Fibroblast of gingiva (primary cell): ENCODE measurements at places on chromosomes 5 and 9.

- peak; percentile 39 for DNase-seq
Observed at GRCh38 chr5:178234750-178235587, 2.4 kb upstream of the PHYKPL start.

DNA sequence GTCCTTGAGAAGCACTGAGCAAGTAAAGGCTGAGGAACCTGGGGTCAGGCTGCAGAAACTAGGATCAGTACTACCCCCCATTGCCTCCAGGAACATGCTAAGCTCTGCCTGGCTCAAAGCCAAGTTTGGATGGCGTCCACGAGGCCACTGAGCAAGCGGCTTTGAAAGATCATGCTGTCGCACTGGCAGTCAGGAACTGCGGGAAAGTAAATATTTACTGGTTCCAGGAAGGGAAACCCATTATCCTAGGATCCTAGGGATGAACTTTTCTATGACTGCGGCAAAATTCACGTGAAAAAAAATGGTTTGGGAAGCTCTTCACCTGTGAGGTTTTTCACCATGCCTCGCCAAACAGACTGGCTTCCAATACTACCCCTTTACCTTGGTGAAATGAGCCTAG is 75.3 kb upstream of the PJA2 start:
- DNase-seq = no peak

GRCh38 chr9:136750526-136750925 is 2.2 kb upstream of the LCN6 start:
- no peak for DNase-seq

GRCh38 chr5:67156976-67157583 is 39.5 kb downstream of the CD180 start:
- no peak for DNase-seq

- no peak for DNase-seq
Observed at GRCh38 chr5:119427060-119427459, 25.2 kb upstream of the HSD17B4 start.

DNA sequence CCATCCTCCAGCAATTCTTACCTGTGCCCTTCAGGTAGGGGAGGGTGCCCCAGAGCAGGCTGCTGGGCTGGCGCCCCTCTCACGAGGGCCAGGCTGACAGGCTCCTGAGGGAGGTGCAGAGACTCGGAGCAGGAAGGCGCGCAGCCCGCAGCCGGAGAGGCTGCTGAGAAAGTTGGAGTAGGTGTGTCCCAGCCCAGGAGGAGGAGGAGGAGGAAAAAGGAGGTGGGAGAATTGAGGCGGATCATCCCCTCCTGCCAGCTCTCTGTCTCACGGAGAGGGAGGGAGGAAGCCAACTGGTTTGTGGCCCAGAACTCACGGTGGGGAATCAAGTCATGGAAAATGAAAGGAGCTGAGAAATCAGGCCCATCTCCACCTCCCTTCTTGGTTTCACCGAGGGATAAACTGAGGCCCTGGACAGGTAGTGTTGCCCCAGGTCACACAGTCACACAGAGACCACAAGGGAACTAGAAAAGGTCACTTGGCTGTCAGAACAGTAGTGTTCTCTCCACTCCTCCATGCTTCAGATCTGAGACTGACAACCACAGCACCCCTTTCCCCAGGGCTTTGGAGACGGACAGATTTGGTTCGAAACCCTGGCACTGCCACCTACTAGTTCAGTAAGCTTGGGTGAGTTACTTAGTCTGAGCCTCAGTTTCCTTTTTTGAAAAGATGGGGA is at the start of gene FAT2:
TSS of gene FAT2 (minus strand) at position 188 of the 676 bp plus-strand sequence. CDS start 22,400 bp downstream, outside the sequence.
- no peak for DNase-seq

- DNase-seq = no peak
Observed at GRCh38 chr5:72605632-72606031, 98.4 kb upstream of the ZNF366 start.

DNA sequence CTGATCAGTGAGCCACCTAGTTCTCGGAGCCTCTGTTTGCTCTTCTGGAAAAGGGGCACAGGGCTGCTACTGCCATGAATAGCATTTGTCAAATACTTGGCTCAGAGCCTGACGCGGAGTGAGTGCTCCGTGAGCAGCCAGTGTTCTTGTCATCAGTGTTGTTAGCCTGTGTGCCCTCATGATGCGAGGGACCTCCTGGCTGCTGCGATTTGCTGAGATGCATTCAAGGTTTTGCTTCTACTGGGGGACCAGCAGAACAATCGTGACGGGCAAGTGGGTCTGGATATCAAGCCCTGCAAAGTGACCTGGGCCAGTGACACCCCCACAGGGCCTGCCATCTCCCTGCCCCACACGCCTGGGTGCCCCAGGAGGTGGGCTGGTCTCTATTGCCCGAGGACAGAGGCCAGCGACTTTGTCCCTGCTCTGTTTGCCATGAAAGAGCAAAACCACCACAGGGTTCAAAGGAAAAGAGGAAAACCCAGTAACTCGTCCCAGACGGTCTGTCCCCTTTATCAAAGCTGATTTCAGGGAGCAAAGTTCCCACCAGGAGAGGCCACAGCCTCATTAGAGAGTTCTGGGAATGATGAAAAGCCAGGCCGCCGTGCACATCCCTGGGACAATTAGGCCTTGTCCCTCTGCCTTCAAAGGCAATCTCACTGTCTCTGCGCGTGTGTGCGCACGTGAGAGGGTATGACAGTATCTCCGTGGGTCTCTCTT is 86.5 kb upstream of the LMX1B start:
- no peak for DNase-seq

DNA sequence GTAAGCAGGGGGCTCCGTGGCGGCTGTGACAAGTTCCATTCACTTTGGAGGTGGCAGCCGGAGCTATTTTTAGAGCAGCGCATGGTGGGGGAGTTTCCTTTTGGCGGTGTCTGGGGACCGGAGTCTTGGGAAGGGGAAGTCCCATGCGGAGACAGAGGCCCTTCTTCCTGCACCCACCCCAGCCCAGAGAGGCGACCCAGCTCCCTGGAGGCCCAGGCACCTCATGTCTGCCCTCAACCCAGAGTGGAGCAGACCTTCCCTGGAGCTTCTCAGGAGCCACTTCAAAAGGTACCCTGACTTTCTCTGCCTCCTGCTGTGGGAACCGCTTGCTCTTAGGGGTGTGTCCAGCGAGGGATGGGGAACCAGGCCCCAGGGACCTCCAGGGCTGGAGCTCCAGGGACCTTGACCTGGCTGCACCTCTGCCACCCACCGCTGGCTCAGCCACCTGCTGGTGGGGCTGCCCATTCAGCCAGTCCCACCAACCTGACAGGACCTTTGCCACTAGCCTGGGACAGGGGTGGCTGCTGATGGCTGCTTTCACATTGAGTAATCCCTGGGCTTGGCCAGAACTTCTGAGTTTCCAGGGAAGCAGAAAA is 34.1 kb downstream of the NEK6 start:
- DNase-seq = no peak

DNA sequence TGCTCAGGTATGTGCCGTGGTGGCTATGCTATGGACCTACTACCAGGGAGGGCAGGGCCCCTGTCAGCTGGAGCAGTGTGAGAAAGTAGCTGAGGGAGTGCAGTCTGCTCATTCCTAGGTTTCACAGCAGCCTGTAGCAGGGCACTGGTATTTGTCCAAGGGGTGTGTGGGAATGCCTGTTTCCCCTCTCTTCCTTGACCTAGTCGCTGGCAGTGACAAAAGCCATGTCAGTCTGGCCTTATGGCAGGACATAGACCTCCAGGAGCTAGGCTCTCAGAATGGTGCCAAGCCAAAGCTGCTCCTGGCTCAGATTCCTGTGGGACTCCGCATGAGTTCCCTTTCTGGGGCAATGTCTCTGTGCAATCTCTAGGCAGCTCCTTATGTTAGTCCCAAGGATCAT is 253.9 kb upstream of the TYRP1 start:
- no peak for DNase-seq

DNA sequence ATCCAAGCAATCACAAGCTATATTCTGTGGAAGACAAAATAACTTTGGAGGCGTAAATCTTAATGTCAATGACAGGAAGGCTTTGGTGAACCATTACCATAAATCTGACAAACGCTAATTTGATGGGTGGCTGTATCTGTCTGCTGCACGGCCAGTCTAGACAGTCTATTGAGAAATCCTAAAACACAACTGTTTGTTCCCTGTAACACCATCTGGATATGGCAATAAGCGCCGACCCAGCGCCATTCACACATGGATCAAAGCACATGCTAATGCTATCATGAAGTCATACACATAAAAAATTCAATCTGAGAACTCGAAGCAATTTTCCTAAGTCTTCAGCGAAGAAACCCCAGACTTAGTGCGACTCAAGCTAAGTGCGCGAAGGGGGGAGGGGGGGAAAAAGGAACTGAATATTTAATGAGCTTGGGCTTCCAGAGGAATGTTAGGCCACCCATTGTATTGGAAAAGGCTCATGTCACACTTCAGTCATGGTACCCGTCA is 95.1 kb downstream of the ARL15 start:
- DNase-seq = no peak

GRCh38 chr5:38913714-38914113 is 67.9 kb downstream of the OSMR start:
- DNase-seq = no peak

DNA sequence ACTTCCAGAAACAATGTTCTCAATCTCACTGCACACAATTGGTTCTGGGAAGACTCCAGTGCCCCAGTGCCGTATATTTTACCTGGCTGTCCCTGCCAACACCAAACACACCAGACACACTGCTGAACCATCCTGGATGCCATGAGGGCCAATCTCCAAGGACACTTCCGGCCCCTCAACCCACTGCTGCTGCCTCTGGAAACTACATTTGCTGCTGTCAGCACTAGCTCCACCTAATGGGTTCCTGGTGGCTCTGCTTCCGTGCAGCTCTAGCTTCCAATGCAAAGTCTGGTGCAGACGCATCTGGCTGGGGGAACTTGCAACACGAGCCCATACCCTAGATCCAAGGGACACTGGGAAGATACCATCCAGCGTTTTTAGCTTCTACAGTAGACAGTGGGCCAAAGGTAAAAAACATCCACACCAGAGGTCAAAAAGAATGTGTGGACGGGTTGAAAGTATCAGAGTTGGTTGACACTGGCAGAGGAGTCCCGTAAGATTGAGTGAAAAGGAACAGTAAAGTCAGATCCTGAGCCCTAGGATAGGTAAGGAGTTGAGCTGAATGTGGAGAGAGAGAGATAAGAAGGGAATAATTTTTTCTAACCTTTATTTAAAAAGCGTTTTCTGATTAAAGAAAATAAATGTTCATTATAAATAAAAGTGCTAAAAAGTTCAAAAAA is 99.7 kb upstream of the KIF2A start:
- no peak for DNase-seq

DNA sequence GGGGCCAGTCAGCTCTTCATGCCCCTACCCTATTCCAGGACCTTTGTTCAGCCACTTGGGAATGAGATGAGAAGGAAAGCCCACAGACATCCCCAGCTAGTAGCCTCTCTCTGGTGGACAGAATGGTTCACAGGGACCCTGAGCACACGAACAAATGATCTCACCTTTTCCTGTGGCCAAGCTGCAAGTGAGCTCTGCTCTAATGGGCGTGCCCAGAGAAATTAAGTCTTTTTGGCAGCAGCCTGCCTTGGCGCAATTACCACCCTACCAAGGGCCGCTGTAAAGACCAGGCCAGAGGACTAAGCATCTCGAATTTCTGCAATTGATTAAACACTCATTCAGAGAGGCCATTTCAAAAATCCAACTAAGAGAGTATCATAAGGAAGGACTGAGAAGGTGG is 56.0 kb downstream of the WHRN start:
- DNase-seq = no peak

DNA sequence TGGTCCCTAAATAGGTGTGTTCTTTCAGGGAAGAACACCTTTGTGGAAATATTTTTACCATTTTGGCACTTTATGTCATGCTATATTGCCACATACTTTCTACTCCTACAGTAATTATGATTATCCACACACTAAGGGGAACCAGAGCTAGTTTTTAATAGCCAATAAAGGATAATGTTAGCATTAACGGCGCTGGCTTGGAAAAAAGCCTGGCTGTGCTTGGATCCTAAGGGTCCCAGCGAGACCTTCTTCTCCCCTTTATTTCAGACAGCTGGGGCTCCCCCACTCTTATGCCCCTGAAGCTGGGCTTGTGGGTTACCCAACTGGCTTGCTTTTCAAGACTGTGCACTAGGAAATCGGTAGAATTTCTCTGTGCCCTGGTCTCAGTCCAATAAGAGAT is 158.5 kb upstream of the NFIL3 start:
- no peak for DNase-seq
